ENCODE measurements at places on chromosomes 5 and 9.

DNA sequence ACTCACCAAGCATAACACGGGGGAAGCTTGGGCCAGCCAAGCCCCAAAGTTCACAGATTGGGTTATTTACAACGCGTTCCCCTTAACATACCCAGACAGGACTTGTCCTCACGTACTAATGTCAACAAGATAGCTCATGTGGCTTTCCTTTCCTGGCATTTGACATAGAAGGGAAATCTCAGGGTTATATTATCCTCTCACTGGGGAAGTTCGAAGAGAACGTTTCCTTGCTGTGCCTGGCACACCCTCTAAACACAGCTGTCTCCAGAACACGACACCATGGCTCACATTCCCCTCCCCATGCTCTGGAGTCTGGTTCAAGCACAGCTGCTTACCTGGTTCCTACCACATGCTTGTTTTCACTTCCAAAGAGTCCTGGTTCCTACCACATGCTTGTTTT is 46.8 kb upstream of the OTULINL start:
- no peak for DNase-seq

DNA sequence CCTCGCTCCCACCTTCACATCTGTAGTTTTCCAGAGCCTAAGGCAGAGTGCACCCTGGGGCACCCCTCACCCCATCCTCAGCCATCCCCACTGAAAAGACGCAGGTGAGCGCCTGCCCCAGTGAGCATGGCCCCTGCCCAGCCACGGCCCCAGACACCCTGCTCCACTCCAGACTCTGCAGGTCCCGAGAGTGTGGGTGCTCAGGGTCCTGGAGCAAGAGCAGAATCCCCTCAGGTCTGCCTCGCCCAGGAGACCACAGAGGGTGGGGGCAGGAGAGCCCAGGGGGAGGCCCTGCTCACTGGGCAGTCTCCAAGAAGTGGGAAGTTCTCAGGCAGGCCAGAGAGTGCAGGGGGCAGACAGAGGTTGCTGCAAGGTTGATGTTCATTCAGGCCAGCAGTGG is 158.6 kb upstream of the PPP1R26 start:
- no peak for DNase-seq

- no peak for DNase-seq
Measured at GRCh38 chr9:126056312-126057021, 270.2 kb upstream of the MVB12B start.

GRCh38 chr5:150142959-150143349 is 12.7 kb downstream of the PDGFRB start:
- no peak for DNase-seq

DNA sequence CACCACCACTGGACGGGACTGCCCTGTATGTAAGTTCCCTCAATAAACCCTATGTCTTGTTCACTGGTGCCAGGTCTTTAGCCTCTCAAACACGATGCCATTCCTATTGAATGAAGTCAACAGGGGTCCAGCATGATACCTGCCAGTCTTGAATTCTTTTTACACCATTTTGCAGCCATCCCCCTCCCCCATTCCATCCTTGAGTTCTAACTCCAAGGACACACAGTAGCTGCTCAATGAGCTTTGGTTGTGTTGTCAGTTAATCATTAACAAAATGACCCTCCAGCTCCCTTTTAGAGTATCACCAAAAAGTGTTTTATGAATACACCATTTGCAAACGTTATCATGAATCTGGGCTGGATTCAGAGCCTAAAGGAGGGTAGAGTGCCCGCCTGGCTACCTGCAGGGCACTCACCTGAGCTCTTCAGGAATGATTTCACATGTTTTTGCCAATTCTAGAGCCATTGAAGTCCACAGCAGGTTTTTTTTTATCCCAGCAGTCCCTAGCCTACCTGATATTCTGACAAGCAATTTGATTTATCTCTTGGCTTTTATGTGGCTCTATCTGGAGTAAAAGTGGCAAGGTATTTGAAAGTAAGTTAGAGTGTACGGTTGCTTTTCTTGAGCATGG is 271.8 kb downstream of the SMARCA2 start:
- no peak for DNase-seq

DNA sequence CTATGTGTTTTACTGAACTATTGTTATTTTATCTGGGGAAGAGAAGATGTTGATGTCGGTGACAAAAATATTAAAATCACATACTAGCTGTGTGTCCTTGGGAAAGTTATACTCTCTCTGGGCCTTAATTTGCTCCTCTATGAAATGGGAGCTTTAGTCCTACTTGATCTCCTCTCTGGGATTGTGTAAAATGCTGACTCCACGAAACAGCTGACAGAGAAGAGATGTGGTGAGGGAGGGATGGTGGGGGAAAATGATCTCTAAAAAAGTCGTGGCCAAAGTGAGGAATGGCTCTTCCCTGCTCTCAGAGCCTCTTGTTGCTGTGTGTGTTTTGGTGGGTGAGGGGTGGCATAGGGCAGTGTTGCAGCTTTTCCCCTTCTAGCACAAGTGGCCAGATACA is 173.7 kb downstream of the MELK start:
- no peak for DNase-seq

- DNase-seq: no peak
Measured at GRCh38 chr9:89969881-89970639, 365.2 kb downstream of the GADD45G start.

- DNase-seq: no peak
Measured at GRCh38 chr9:134403682-134404301, 77.5 kb downstream of the RXRA start.

DNA sequence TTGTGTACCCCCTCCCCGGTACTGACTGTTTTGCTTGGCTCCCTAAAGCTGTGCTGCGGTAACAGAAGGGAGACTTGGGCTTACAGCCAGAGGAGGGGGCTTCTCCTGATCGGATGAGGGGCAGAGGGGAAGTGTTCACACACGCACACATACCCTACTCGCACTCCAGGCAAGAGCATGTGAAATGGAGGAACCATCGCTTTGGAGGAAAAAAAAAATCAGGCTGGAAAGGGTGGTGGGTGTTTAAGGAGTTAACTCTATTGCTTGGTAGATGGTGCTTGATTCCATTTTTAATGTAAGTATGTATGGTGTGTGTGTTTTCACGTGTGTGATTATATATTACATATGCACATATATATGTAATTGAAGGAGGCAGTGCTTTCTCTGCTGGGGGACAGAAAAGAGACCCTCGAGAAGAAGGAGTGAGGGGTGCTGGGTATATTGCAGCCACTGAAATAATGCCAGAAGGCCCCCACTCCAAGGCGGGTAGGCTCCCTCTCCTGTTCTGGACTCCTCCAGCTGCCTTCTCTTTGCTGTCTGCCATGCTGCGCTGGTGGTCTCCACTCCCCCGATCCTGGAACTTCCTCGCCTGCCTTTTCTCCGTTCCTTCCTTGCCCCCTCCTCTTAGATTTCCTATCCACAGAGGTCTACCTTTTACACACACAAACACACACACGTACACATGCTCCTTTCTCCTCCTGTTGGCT is 721 bp downstream of the GRIA1 start:
- no peak for DNase-seq

DNA sequence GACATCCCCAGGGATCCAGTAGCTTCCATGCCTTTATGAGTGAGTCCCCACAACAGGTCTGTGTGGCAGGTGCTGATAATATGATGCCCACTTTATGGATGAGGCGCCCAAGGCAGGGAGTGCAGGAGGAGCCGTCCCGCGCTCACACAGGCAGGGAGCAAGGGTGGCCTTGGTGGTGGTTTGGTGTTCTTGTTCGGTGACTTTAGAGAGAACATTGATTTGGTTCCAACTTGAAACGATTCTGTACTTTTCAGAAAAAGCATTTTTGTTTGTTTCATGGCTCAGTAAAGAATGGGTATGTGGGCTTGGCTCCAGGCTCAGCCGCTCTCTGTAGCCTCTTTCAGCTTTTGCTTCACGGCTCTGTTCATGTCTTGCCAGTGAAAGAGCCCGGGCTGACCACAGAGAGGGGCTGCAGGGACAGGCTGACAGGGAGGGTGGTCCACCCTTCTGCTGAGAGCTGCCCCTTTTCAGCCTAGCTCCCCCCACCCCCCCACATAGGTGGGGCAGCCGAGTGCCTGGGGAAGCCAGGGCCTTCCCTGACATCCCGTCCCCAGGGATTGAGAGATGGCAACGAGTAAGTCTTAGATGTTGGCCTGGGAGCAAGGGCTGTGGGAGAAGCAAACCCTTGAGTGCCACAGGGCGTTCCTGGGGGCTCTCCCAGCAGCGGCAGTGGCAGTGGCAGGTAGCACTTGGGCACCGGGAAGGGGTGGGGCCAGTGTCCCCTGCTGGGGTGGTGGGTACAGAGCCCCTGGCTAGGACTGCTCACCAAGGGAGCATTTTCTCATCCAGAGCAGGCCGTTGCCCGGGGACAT is 28.0 kb downstream of the NCS1 start:
- DNase-seq: no peak

DNA sequence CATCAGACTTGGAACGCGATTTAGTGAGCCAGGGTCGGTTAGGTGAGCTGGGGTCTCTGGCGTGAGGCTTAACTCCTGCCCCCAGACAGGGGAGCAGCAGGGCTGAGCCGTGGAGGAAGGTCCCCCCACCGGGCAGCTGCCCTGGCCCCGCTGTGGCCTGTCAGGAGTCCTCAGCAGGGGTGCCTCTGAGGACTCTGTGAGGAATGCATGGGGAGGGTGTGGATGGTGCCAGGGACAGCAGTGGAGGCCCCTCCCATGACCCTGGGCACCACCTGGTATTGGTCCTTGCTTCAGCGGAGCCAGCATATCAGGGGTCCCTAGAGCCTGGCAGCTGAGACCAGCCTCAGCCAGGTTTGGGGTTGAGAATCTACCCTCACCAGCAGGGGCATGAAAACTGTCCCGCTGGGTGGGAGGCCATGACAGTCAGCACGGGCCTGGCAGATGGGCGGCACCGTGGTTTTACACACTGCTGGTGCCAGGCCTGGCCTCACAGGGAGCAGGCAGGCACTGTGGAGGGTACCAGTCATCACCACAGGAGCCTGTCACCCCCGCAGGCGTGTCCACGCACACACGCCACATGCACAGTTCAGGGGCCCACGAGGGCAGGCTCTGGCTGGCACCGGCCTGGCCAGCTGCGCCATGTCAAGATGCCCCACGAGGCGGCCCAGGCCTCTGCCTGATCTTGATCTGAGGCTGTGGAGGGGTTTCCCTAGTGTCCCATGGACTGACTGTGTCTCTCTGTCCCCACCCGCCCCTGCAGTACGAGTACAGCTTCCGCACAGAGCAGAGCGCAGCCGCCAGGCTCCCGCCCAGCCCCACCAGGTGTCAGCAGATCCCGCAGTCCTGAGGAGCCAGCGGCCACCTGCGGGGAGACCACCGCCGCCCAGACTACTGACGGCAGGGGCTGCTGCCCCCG is 111.1 kb upstream of the LMX1B start:
- no peak for DNase-seq

- DNase-seq: no peak
Measured at GRCh38 chr5:107274571-107274970, 396.2 kb downstream of the EFNA5 start.

All from nucleus accumbens (tissue), 56 donors.